Kidney capillary endothelial cell (primary cell): ENCODE measurements at places on chromosomes 3 and 15.

DNA sequence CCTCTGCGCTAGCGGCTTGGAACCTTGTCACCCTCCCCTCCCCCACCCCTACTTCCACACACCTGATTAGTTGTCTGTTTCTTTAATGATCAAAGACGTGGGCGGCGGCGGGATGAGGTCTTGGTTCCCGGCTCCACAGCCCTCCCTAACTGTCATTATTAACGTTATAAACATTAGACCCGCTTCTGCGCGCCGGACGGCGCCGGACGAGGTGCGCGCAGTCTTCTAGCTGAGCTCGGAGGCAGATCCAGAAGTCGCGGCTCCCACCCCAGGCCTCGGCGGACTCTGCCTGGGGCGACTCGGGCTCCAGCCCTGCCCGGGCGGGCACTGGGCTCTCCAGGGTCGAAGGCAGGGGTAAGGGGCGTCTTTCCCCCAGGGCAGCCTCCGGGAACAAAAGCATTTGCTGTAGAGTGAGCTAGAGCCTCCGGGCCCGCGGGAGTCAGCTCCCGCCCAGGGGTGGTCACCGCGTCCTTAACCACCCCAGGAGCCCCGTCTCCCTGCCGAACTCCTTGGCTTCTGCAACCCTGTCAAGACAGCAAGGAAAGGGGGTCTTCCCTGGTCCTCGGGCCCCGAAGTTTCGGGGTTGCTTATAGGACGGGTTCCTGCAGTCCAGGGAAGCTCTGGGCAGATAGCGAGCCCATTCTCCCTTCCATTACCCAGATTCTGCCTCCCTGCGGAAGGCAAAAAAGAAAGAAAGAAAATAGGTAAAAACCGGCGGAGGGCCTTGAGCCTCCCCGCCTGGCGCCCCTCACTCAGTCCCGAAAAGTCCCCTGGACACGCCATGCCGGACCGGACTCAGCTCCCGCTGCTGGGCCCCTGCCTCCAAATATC lies 2.2 kb upstream of the ISLR2 start:
- no peak for DNase-seq

DNA sequence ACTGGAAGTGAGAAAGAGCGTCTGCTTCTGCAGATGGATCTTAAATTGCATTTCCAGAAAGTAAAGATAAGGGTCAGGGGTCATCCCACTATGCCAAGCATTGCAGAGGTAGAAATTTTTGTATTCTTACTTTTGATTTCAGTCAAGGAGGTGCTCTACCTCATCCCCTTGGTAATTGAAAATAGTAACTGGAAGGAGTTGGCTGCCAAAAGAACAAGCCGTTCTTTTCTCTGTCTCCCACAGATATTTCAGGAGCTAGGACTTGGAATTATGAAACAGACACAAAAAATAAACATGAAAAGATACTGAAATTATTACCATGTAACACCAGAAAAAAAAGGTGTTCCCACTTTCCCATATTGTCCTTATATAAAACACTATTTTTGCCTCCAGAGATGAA lies 309.9 kb upstream of the UMPS start:
- DNase-seq = no peak

GRCh38 chr15:58440158-58440910 lies 8.5 kb downstream of the LIPC start:
- DNase-seq = peak; percentile 74

GRCh38 chr3:20060974-20061685 lies 20.9 kb downstream of the KAT2B start:
- no peak for DNase-seq

GRCh38 chr3:188446766-188447165 lies 292.8 kb downstream of the LPP start:
- no peak for DNase-seq

DNA sequence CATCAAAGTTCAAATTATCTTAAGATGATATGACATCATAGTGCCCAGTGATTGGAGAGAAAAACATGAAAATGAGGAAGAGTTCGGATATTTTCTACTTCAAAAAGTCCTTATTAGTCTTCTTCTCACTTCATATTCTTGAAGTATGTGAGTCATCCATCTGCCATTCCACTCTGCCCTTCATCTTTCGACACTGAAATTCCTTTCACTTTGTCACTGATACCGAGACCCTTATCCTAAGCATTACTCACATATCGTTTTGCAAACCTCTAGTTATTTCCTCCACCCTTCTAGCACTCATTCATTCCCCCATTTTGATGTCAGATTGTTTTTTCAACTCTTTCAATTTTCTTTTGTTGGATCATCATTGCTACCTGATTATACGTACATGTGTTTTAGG lies 4.0 kb downstream of the OR5H14 start:
- DNase-seq = no peak

DNA sequence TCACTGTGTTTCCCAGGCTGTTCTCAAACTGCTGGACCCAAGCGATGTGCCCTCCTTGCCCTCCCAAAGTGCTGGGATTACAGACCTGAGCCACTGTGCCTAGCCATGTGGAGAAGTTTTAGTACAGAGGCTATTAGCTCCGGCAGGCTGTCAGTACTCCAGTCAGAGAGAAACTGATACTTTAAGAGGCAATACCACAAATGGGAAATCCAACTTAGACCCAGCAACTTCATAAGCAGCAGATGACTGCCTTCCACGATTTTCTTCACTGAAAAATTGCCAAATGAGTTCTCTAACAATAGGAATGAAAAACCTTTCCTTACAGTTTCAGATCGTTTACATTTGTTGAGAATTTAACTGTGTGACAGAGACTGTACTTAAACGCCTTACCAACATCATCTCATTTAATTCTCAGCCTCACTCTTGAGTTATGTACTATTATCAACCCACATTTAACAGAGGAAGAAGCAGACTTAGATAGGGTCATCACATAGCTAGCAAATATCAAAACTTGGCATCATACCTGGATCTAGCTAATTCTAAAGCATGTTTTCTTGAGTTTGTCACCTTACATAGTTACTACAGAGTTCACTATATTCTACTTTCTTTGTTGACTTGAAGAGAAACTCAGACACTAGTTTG lies 127.4 kb downstream of the TCF12 start:
- DNase-seq = no peak

GRCh38 chr3:30228302-30228631 lies 378.1 kb upstream of the TGFBR2 start:
- no peak for DNase-seq

DNA sequence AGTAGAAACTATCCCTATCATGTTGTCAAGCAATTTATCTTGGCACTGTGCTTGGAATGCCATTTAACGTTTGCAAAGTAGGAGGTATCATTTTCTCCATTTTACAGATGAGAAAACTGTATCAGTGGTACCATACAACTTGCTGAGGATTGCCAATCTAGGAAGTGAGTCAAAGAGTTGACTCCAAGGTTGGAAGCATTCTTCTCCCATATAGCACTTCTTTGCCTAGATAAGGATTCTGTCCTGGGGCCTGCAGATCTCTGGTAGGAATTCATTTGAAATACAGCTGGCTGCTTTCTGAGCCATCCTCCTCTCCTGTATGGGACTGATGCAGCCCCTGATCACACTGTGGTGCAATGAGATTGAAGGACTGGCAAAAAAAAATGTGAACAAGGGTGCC lies 170.2 kb downstream of the ALDH1A2 start:
- DNase-seq = no peak

- no peak for DNase-seq
Observed at GRCh38 chr3:127011270-127011992, 28.5 kb downstream of the PLXNA1 start.

DNA sequence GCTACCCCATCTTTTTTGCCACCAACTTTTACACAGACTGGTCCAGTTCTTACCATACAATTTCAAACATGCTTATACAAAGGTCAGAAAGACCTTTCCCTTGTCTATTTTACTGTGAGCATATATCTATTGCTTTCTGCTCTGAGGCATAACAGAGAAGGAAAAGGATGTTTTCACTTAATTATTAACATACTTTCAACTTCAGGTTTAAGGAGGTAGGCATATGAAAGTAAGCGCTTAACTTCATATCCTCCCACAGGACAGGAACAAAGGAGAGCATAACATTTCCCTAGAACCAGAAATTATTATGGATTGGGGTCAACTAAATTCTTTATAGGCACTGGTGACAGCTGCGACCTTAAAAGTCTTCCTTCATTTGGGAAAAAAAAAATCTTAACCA lies 1.1 kb downstream of the MYEF2 start:
- DNase-seq = no peak

- no peak for DNase-seq
Observed at GRCh38 chr15:56272454-56272853, 28.8 kb upstream of the RFX7 start.

- no peak for DNase-seq
Observed at GRCh38 chr15:42094512-42094963, at the start of gene PLA2G4D. Gene PLA2G4D (minus strand): TSS chr15:42094562. CDS start chr15:42094459, 103 bp downstream.

DNA sequence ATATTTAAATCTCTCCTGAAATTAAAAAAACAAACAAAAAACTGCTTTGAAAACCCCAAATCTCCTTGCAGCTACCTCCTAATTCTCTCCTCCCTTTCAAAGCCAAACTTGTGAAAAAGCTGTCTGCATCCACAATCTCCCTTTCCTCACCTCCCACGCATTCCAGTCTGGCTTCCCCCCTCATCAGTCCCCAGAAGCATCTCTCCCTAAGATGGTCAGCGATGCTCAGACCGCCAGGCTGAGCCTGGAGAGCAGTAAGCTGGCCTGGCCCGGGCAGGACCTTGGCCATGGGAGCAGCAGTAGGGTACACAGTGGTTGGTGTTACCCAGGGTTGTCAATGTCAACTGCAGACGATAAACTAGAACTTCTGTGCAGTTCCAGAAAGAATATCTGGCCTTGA lies 32.9 kb upstream of the BLM start:
- DNase-seq = no peak

- no peak for DNase-seq
Observed at GRCh38 chr3:21310891-21311290, 440.1 kb downstream of the ZNF385D start.

DNA sequence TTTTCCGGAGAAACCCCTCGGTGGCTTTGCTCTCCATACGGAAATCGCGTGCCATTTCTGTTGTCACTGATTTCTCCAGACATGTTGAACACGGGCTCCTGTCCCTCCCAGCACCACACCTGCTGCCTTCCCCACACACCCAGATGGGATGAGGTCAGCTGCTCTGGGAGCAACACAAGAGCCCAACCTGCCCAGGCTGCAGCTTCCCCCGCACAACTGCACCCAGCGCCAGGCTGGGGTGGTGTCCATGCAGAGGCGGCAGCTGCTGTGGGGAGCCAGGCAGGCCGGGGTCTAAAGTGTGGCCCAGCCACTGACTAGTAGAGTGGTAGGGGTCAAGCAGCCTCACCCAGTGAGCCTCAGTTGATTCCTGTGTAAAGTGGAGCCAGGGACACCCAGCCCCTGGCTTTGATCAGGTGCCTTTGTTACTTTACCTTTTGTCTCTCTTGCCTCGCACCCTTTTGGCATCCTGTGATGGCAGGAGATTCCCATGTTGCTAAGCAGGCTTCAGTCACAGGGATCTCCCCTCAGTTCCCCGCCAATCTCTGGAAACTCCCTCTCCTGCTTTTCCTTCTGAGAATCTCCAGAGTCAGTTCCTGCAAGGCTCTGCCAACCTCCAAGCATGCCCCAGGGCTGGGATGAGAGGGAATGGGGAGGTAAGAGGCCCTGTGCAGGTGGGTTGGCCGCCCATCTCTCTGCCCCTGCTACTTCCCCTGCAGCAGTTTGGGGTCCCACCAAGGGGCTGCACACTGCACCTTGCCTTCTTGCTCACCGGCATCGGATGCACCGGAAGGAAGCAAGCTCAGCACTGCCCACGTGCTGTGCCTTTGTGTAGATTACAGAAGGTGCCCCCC lies 91.8 kb upstream of the ALDH1A3 start:
- DNase-seq = no peak

- DNase-seq = no peak
Observed at GRCh38 chr3:104584682-104585081, 782.0 kb upstream of the ALCAM start.

DNA sequence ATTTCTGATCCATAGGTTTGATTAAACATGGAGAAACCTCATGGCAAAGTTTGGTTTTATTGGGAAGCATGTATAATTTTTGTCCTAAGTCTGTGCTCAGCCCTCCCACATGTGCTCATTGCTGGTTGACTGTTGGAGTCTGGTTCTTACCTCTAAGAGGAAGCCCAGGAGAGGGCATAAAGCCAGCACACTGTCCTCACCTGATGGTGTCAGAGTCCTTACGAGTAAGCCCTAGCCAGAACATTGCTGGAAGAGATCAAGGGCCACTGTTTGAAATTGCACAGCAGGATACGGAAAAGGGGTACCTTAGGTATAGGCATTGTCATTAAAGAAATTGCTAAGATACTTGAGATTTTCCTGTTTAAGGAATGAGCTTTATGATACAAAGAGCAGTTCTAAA lies 21.3 kb downstream of the MLH1 start:
- DNase-seq = no peak

DNA sequence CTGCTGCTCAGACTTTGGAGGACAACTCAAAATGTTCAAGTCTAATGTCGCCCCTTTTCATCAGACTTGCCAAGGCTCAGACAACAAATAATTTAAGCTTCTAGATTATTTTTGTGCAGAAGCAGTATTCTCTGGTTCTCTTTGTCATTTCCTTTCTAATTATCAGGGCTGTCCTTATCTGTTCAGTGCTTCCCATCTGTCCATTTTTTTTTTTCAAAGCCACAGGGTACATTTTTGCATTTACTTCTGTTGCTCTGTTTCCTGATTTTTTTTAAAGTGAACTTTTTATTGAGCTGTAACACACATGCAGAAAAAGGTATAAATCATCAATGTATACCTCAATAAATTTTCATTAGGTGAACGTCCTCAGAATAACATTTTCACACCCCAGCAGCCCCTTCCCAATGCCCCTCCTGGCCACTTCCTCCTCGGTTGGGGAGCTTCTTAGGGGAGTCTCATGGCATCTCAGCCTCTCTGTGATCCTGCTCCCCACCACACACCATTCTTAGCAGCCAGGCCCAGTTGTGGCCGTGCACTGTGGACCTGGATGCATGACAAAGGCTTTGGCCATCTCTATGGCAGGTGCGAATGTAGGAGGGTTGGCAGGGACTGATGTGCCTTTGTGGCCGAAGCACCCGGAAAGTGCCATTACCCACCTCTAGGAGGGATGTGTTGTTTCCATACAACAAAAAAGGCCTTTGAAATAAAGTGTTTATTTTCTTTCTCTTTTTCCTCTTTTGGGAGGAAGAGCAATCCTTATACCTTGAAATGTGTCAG lies 303.5 kb upstream of the LRRFIP2 start:
- no peak for DNase-seq

DNA sequence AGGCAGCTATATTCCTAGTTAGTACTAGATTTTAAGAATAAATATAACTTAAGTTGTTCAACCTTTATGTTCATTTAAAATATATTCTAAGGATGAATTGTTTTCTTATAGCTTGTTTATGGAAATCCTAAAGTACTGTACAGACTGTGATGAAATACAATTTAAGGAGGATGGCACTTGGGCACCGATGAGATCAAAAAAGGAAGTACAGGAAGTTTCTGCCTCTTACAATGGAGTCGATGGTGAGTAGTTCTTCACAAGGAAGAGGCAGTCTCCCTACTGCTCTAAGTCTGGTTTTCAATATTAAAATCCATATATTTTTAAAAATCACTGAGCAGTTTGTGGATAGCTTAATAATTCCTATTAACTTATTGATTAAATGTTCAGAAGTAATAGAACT lies 29.6 kb downstream of the CALML4 start:
- DNase-seq = peak; percentile 24
